Activated CD8-positive, alpha-beta T cell treated with anti-CD3 and anti-CD28 coated beads, Interleukin-2, amount 10 ng/mL, durations not matched to agents 7 days and 5 days (primary cell): ENCODE measurements at places on chromosomes 5 and 9. TPM values are rescaled to one million over a fixed set of nuclear protein-coding genes. Genes with fewer than 3 reads are reported as not detected.

Gene FCN2
- not detected for total RNA-seq

Gene IGFBPL1
- total RNA-seq = not detected

Gene CYSRT1
- total RNA-seq = 0.42 TPM

DNA sequence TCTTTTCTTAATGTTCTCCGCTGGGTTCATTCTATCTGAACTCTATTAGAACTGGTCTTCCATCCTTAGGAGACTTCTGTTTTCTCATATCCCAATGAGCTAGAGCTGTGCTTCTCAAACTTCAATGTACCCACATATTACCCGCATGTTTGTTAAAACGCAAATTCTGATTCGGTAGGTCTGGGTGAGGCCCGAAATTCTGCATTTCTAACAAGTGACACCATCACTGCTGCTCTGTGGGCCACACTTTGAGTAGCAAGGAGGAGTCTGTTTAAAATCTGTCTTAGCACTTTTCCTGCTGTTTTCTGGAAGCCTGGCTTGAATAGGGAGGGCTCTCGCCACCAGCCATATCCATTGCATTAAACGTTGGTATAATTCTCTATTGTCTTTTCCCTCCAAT lies 151.9 kb upstream of the CLINT1 start:
- no peak for DNase-seq
- no peaks in the 10 kb centered on the region for H3K36me3 ChIP-seq
- no peak overlapping the region for H3K27ac ChIP-seq
- no peak overlapping the region for H3K4me3 ChIP-seq

- no peak overlapping the region for H3K27ac ChIP-seq
- no peaks in the 10 kb centered on the region for H3K27me3 ChIP-seq
- DNase-seq = no peak
- H3K4me3 ChIP-seq = no peak overlapping the region
- H3K4me1 ChIP-seq = peaks cover 12% of the 10 kb centered on the region
- H3K36me3 ChIP-seq = peaks cover 8% of the 10 kb centered on the region
Measured at GRCh38 chr9:77744841-77745430, 96.8 kb upstream of the GNA14 start.

- DNase-seq = no peak
- no peak overlapping the region for H3K27ac ChIP-seq
- no peak overlapping the region for H3K4me3 ChIP-seq
- H3K4me1 ChIP-seq = no peaks in the 10 kb centered on the region
Measured at GRCh38 chr5:96324708-96325107, 108.3 kb downstream of the PCSK1 start.

DNA sequence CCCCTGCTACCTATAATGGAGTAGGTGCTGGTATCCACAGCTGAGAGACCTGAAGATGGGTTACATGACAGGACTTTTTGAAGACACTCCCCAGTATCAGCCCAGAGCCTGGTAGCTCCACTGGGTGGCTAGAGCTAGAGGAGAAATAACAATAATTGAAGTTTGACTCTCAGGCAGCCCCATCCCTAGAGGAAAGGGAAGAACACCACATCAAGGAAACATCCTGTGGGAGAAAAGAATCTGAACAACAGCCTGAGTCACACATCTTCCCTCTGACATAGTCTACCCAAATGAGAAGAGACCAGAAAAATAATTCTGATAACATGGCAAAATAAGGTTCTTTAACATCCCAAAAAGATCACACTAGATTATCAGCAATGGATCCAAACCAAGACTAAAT lies 432.1 kb downstream of the CDH18 start:
- no peak overlapping the region for H3K4me3 ChIP-seq
- H3K27ac ChIP-seq = no peak overlapping the region
- no peaks in the 10 kb centered on the region for H3K36me3 ChIP-seq
- no peaks in the 10 kb centered on the region for H3K27me3 ChIP-seq
- DNase-seq = no peak
- no peaks in the 10 kb centered on the region for H3K4me1 ChIP-seq

- no peaks in the 10 kb centered on the region for H3K4me1 ChIP-seq
- no peak overlapping the region for H3K27ac ChIP-seq
- no peaks in the 10 kb centered on the region for H3K27me3 ChIP-seq
- no peaks in the 10 kb centered on the region for H3K36me3 ChIP-seq
- H3K4me3 ChIP-seq = no peak overlapping the region
- no peak for DNase-seq
Measured at GRCh38 chr9:90508940-90509339, 133.7 kb downstream of the DIRAS2 start.
